ENCODE measurements at places on chromosomes 6 and 20.
A peak's percentile ranks its signal among the peaks of the same experiment; 100 is the strongest.

GRCh38 chr6:11370191-11371018, 137.9 kb upstream of the NEDD9 start:
- no peak for DNase-seq

- DNase-seq, result peak; percentile 83
Observed at GRCh38 chr6:26553264-26553634, 15.1 kb downstream of the HMGN4 start.

GRCh38 chr6:40922281-40922680, 116.7 kb downstream of the UNC5CL start:
- DNase-seq, result no peak

- DNase-seq, result no peak
Observed at GRCh38 chr6:126308362-126308761, 31.6 kb upstream of the CENPW start.

DNA sequence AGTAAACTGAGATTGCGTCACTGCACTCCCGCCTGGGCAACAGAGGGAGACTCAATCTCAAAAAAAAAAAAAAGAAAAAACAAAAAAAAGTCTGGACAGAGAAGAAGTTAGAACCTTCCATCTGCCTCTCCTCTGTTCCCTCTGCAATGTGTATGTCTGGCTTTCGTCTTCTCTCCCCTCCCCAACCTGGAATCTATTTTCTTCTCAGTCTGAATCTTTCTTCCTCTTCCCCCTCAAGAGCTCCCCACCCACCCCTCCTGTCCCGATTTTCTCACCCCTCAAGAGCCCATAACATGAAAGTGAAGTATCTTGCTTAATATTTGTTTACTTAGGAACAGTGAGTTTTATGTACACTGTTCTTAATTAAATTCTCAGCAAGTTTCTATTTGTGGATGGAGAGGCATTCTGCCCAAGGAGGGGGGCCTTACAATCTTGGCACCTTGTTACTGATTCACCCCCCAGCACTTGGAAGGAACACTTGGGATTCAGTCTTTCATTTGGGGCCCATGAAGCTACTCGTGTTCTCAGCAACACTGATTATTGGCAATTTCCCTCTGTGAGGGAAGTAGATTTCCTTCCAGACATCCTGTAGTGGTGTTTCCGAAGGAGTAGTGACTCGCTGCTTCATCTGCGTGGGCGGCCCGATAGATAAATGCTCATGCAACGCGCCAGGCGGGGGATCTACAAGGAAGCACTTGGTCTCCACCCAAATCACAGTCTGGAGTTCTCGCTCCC, 69.3 kb upstream of the SRSF6 start:
- DNase-seq, result no peak

- no peak for DNase-seq
Observed at GRCh38 chr20:31857861-31858759, 12.2 kb downstream of the DUSP15 start.
